ENCODE measurements at places on chromosomes 4 and X. TPM values are rescaled to one million over a fixed set of nuclear protein-coding genes. Genes with fewer than 3 reads are reported as not detected.
A peak's percentile ranks its signal among the peaks of the same experiment; 100 is the strongest.

- no peak overlapping the region for H3K4me3 ChIP-seq
- H3K36me3 ChIP-seq, result no peaks in the 10 kb centered on the region
- no peak overlapping the region for H3K27ac ChIP-seq
- peaks cover 15% of the 10 kb centered on the region for H3K27me3 ChIP-seq
- H3K4me1 ChIP-seq, result no peaks in the 10 kb centered on the region
Measured at GRCh38 chr4:74682567-74683359, 111.6 kb downstream of the BTC start.

- no peak overlapping the region for H3K27ac ChIP-seq
- no peak overlapping the region for H3K4me3 ChIP-seq
- no peaks in the 10 kb centered on the region for H3K36me3 ChIP-seq
- no peak for DNase-seq
- no peaks in the 10 kb centered on the region for H3K4me1 ChIP-seq
Measured at GRCh38 chrX:115642895-115643530, 82.0 kb downstream of the PLS3 start.

DNA sequence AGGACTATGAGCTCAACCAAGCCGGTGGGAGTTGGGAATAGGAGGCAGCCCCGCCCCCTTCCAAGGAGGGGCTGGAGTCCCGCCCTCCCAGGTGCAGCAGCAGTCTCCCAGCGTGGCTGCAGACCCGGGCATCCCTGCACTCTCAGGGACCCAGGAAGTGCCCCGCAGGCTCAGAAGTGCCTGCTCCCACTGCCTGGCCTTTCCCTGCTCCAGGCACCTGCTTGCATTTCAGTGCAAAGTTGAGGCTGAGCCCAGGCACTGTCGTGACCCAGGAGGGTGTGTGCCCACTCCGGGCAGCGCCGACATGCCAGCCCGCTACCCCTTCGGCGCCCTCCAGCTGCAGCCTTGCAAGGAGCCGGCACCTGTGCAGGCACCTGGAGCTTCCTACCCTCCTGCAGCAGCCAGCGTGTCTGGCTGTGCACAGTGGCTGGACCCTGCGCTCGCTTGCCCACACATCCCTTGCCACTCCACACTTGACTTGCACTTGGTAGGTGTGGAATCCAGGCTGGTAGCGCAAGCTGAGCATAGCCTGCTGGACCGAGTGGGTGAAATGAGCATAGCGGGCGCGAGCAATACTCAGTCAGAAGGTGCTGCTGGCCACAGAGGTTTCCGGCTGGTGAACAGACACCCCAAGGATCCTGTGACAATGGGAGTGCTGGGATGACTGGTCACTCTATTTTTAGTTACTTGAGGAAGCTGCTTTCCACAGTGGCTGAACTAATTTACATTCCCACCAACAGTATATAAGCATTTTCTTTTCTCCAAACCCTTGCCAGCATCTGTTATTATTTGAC lies 236.3 kb downstream of the PCDH10 start:
- DNase-seq, result no peak
- H3K4me1 ChIP-seq, result no peaks in the 10 kb centered on the region
- no peaks in the 10 kb centered on the region for H3K36me3 ChIP-seq
- H3K27me3 ChIP-seq, result no peaks in the 10 kb centered on the region

DNA sequence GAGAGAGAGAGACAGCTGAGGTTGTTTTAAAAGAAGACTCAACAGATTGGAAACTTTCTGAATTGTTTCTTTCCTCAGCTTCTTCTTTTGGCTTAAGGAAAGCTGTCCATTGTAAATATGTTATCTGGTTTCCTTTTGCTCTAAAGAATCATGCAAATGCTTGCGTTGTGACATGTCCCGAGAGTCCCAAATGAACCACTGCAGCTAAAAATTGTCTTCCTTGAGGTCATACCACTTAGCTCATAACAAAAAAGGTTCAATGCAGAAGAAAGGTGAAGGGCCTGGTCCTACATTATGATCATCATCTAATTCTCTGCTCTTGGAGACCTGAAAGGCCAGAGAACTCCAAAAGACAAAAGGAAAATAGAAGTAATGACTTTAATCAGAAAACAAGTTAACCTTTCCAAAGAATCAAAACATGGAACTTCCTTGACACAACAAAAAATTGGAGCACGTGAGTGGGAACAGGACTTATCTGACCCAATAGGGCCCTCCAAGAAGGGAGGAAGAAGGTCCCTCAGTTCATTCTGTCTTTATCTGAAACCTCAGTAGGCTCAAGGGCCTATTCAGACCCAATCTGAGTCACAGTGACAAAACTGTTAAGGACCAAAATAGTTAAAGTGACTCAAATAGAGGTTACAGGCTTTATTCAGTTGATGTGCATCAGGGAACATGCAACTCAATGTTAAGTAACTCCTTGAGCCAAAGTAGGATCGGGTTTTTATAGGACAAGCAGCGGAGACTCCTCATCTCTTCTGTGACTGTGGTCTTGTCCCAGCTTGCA lies 14.7 kb upstream of the VSIG1 start:
- DNase-seq, result no peak
- H3K27ac ChIP-seq, result peak overlapping the region; percentile 56
- no peak overlapping the region for H3K4me3 ChIP-seq
- no peaks in the 10 kb centered on the region for H3K27me3 ChIP-seq

POLN gene
- total RNA-seq, result 1.4 TPM

DNA sequence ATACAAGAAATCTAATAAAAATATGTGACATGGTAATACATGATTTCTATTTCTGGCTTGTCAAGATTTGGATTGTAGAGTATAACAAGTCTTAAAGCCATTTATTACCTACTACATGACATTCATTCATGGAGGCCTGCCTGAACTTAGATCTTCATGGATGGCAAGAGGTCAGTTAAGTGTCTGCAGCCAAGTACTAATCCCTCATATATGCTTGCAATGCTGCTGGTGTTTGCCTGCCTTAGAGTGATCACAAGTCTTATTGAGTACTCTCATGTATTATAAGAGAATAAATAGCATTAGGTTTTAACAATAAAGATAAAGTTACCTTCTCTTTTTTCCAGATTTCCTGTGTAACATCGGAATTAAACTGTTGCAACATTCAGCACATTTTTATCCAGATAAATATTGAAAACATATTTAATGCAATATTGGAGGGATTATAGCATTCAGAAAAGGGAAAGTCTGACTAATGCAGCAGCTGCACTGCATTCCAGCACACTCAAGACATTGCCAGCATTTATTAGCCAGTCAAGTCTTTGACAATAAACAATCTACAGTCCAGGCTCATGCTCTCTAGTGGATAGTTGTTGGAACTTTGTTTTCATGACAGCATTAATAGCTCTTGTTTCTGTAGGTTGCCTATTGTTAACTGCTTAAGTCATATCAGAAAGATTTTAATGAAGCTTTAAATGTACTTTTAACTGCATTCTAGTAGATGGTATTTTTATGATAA lies 737.1 kb downstream of the FAT4 start:
- no peaks in the 10 kb centered on the region for H3K4me1 ChIP-seq
- no peaks in the 10 kb centered on the region for H3K27me3 ChIP-seq
- no peak for DNase-seq
- H3K27ac ChIP-seq, result no peak overlapping the region
- H3K4me3 ChIP-seq, result no peak overlapping the region
- no peaks in the 10 kb centered on the region for H3K36me3 ChIP-seq

DNA sequence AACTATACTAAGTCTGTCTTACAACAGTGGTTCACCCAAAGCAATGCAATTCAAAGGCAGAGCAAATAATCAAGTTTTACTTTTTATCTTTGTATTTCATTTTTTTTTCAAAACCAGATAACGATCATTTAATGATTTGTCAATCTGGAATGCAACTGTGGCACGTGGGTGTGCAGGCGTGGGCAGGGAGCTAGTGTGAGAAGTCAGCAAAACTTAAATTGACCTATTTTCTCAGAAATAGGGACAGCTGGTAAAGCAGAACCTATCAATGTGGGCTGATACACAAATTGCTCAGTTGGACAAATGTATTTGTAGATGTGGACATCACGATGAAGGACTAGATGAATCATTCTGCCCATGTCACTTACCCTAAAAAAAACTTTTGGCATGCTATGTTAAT lies 105.6 kb downstream of the CBLL2 start:
- no peak for DNase-seq
- H3K27me3 ChIP-seq, result no peaks in the 10 kb centered on the region
- H3K4me3 ChIP-seq, result no peak overlapping the region

- no peaks in the 10 kb centered on the region for H3K36me3 ChIP-seq
- no peak overlapping the region for H3K4me3 ChIP-seq
- H3K27ac ChIP-seq, result no peak overlapping the region
- DNase-seq, result no peak
- no peaks in the 10 kb centered on the region for H3K4me1 ChIP-seq
- H3K27me3 ChIP-seq, result no peaks in the 10 kb centered on the region
Measured at GRCh38 chr4:167100120-167100519, 134.2 kb downstream of the SPOCK3 start.

DNA sequence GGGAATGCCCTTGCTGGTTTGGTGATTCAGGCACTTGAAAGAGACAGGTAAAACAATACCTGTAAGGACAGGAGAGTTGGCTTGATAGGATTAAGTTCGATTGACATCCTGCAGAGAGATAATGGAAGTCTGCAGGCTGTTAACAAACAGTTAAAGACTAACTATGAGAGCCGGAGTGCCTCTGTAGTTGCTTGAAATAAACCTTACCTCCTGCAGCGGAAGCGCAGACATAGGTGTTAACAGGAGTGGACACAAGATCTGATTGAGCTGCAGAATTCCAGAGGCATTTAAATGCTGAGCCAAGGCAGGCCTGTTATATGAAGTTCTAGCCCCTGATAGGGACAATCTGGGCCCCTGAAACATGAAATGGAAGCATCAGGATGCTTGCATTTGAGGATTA lies 416.7 kb upstream of the MAOA start:
- H3K27me3 ChIP-seq, result no peaks in the 10 kb centered on the region
- no peaks in the 10 kb centered on the region for H3K36me3 ChIP-seq
- no peaks in the 10 kb centered on the region for H3K4me1 ChIP-seq
- H3K27ac ChIP-seq, result no peak overlapping the region
- no peak overlapping the region for H3K4me3 ChIP-seq
- DNase-seq, result no peak

ETDB gene
- total RNA-seq, result not detected

- no peak overlapping the region for H3K27ac ChIP-seq
- no peak for DNase-seq
- no peak overlapping the region for H3K4me3 ChIP-seq
- H3K36me3 ChIP-seq, result no peaks in the 10 kb centered on the region
- H3K27me3 ChIP-seq, result peaks cover 4% of the 10 kb centered on the region
Measured at GRCh38 chr4:41609851-41610250, 71.9 kb downstream of the LIMCH1 start.

PLS3 gene
- not detected for total RNA-seq

ZIC3 gene
- not detected for total RNA-seq

DNA sequence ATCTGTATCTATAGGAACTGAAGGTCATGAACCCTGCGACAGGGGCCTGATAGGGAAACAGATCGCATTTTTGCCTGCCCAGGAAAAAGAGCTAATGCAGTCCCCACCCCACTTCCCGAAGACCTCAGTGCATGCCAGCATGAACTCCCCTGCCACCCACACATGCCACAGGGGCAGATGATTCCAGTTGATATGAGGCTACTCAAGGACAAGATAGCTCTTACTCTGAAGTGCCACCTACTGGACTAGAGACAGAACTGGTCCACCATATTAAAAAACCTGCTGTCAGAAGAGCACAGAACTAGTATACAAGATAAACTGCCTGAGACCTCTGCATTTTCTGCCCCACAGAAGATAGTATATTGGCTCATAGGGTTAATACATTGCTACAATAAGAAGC lies 68.0 kb downstream of the YIPF7 start:
- H3K4me1 ChIP-seq, result no peaks in the 10 kb centered on the region
- no peaks in the 10 kb centered on the region for H3K36me3 ChIP-seq
- no peak overlapping the region for H3K4me3 ChIP-seq
- H3K27me3 ChIP-seq, result no peaks in the 10 kb centered on the region
- DNase-seq, result no peak

GPRASP3 gene
- total RNA-seq, result 1.3 TPM

- H3K27ac ChIP-seq, result no peak overlapping the region
- H3K27me3 ChIP-seq, result no peaks in the 10 kb centered on the region
- no peaks in the 10 kb centered on the region for H3K36me3 ChIP-seq
Measured at GRCh38 chr4:22869235-22869634, 176.5 kb downstream of the GBA3 start.

Data from activated B cell treated with CpG ODN at 0.5 μM for 24 hours (primary cell).